ENCODE measurements at places on chromosomes 16 and 17. TPM values are rescaled to one million over a fixed set of nuclear protein-coding genes. Genes with fewer than 3 reads are reported as not detected.

GRCh38 chr16:19882186-19882585, 2.5 kb downstream of the GPRC5B start:
- no peak for DNase-seq

- DNase-seq = peak; percentile 54
Measured at GRCh38 chr17:50153650-50154575, 3.4 kb upstream of the PPP1R9B start.

DNA sequence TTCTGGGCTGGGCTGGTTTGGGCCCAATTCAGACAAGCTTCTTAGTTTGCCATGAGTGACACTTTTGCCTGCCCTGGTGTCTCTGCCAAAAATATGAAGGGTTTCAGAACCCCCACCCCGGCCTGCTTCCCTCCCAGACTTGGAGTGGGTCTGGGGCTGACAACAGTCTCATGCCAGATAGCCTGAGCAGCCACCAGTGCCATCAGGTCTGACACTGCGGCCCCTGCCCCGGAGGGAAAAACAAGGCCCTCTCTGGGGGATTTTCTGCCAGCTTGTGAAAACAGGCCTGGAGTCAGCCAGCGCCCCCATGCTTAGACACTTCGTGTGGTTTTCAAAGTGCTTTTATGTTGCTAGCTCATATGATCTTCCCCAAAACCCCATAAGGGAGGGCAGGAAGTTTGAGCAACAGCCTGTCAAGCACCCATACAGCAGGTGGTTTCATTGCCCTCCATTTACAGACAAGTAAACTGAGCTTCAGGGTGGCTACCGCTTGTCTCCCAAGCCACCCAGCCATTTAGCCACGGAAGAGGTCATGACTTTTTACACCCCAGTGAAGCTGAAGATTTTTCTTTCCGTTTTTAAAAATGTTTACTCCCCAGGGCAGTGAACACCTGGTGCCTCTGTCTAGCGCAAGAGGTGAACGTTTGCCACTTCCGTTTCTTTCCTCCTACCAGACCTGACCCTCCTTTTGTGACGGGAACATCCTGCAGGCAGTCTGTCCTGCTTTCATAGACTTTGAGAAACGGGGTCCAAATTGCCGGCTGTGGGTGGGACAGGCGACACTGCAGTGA, 300.6 kb downstream of the SEC14L1 start:
- no peak for DNase-seq

DNA sequence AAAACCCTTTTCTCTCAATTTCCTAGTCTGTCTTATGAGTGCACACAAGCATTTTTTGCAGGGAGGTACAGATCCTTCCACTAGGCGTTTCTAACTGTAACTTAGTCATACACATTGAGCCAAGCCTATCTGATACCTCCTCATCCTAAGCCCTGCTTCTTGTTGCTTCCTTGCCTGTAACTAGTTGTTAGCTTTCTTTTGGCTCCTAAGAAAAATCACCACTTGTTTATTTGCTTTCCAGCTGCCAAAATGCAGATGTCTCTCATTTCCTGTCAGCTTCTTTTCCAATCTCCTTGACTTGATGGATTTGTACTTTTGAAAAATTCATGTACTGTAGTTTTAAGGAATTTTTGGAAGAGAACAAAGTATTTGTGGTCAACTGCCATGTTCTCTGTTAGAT, 73.7 kb downstream of the TNRC6C start:
- DNase-seq = no peak

DNA sequence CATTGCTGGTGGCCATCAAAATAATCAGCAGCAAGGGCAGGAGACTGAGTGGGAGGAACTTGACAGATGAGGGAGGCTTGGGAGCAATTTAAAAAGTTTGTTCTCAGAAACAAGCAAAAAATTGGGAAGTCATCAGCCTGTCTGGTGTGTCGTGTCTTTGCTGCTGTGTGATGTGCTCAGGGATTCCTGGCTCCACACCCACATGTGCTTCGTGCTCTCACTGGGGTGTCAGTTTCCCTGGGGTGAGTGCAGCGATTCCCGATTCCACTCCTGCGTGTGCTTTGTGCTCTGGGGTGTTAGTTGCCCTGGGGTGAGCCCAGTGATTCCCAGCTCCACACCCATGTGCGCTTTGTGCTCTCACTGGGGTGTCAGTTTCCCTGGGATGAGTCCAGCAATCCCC, 228.1 kb downstream of the SNX29 start:
- DNase-seq = no peak

GRCh38 chr17:59371416-59372100, 40.1 kb downstream of the YPEL2 start:
- DNase-seq = peak; percentile 61

DNA sequence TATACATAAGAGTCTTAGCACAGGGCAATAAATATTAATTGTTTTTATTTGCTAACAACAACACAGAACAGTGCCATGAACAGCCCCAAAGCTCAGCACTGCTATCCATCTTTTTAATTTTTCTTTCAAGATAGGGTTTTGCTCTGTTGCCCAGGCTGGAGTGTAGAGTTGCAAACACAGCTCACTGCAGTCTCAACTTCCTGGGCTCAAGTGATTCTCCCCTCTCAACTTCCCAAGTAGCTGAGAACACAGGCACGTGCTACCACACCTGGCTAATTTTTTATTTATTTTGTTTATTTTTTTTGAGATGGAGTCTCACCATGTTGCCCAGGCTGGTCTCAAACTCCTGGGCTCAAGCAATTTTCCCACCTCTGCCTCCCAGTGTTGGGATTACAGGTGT, 47.6 kb upstream of the AKAP1 start:
- no peak for DNase-seq

DNA sequence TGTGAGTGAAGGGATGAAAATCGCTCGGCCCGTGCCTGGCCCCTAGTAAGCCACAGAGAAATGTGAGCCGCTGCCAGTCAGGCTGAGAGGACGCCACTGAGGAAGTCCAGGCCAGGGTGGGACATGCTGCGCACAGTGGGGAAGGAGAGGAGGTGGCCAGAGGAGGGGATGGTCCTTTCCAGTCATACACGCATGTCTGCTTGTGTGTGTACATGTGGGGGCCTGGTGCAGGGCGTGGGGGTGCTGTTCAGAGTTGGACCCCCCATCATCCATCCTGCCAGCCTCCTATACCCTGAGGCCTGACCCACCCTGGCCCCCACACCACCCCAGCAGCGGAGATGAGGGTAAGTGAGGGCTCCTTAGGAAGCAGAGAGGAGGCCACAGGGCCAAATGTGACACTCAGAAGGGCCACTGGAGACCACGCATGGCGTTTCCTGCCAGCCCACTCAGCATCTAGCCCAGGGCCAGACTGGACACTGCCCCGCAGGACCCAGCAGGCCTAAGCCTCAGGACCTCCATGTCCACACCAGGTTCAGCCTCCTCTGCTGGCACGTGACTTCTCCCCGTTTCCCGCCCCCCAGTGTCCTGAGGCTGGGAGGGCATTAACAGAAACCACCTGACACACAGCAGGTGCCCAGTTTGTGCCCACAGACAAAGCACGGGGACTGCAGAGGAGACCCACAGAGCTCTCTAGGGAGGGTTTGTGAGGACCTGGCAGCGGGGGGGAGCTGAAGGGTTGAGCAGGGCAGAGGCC, 7.0 kb downstream of the DOC2A start:
- no peak for DNase-seq

GRCh38 chr17:53176629-53177028, 646.1 kb upstream of the KIF2B start:
- no peak for DNase-seq

DNA sequence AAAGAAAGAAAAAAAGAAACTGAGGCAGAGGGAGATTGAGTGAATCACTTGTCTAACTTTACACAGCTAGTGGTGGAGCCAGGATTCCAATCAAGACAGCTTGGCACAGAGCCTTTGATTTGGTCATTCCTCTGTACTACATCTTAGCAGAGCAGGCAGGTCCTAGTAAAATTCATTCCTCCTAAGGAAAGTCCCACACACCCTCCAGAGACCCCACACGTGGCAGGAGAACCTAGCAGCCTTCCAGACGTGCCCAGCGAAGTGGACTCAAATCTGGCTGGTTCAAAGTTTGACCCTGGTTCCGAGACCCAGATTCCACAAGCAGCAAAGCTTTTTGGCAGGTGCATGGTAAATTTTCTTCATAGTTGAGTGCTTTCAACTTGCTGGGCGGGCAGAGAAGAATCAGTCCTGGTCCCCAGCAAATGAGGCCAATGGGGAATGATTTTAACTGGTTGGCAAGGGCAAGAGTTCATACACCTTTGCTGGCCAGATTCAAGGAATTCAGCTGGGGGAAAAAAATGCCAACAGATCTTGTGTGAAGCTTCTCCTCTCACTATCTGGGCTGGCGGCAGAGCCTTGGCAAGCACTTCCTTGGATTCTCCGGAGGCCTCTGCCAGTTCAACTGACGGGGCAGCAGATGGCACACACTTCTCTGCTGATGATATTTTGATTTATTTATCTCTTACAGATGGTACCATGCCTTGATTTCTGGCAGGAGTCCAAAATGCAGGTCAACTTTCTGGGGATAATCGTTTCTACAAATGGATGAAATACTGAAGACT, 82.4 kb downstream of the GSG1L start:
- no peak for DNase-seq

DNA sequence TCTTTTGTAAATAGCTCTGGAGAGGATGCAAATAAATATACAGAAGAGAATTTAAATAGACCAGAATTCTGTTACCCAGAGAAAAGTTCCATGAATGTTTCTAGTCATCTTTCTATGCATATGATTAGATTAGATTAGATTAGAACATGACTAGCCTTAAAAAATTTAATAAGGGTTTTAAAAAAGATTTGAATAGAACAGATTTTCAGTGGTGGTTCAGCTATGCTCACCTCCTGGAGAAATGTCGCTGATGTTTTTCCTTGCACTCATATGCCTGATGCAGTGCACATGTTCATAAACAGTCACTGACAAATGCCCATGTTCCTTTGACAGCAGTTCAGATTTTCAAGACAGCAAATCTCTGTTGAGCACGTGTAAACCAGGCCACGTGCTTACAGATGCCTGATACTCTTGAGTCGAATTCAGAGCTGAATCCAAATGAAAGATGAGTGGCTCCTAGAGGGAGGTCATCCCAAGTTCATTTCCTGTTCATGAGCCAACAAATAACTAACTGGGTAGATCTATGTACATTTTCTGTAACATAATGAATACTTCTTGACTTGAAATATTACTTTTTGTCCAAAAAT, 19.9 kb upstream of the RAB11FIP4 start:
- DNase-seq = no peak

DNA sequence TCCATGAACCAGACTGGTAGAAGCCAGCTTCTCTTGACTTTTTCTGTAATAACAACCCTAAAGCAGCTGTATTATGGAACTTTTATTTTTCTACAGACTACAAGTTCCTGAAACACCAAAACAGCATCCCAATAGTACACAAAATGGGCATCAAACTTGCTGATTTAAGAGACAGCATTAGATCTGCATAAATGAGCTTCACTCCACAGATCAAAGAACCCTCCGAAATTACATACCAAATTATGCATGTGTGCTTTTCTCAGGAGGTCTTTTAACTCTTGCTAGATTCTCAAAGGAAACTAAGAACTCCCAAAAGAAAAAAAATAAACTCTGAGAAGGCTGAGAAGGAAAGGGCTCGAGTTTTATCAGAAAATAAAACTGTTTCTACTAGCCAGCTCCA, 12.3 kb downstream of the UBE2G1 start:
- DNase-seq = no peak

DNA sequence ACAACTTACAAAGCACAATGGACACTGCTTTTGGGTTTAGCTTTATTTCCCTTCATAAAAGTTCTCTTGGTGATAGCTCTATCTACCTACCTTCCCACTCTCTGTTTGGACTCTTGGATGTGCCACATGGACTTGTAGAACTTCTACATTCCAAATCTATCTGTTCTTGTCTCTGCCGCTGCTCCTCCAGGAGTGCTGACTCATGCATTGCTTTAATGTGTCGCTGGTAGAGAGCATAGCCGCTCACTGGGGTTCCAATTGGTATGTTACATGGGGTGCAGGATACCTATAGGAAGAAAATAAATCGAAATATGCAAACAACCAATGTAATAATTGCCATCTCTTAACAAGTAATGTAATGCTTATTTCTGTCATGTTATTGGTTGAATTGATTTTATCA, 92.1 kb downstream of the TTC19 start:
- no peak for DNase-seq

GRCh38 chr16:78277321-78278055, 178.0 kb downstream of the WWOX start:
- DNase-seq = no peak

DNA sequence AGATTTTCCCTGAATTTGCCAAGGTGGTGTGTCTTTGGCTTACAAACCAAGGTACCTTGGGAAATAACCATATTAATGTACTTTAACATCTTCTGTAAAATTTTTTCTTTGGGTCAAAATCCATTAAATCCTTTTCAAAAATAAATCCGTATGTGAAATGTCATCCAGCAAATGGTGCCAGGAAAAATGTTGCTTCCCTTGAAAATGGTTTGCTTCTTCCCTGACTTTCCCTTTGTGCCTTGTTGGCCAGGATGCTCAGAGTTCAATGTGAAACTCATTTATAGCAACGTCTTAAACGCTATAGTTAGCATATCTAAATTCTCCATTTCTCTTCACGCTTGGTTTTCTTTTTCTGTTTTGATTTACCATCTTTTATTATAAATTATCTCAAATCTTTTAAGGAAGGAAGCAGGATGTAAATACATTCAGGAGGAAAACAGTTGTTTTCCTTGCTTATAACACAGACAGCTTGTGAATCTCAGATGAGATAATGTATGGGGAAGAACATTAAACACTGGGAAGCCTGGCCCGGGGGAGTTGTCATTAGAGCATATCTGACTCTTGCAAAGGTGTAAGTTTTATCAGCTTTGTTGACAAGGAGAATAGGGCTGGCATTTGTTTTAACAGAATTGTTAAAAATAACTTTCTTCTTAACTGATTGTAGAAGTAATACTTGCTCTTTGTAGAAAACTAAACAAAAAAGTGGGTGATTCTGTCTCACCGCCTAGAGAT, 42.1 kb downstream of the GPRC5B start:
- DNase-seq = no peak

- no peak for DNase-seq
Measured at GRCh38 chr16:8458481-8459046, 131.7 kb downstream of the TMEM114 start.

DNA sequence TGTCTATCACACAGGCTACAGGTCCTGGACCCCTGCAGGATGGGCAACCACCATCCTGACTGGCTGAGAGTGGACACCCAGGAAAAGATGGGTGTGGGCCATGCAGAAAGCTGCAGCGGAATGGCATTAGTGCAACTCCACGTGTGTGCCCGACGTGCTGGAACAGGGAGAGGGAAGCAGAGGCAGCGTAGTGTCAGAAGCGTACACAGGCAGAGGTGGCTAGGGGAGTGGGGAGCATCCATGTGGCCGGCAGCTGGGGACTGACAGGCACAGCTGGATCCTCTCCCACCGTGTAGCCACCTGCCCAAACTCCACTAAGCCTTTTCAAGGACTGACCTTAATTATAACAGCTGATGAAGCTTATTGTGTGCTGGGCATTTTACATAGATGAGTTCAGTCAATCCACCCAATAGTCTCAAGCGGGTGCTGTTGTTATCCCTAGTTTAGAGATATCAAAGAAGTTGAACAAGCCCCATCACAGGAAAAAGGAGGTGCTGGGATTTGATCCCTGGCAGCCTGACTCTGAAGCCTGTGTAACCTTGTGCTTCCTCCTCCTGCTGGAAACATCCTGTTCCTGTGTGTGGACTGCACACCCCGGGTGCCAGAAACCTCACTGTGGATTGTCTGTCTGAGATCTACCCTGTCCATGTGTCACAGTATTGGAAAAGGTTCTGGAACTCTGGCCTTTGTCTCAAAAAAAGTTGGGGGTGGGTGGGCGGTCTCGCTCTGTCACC, 114.0 kb downstream of the PRKCA start:
- DNase-seq = no peak

The SLC6A2 gene
- 1.0 TPM for total RNA-seq

The MMP25 gene
- total RNA-seq = not detected

The TBC1D3 gene
- total RNA-seq = not detected

The SEPTIN12 gene
- total RNA-seq = not detected

The SLC43A2 gene
- 15.6 TPM for total RNA-seq

The CDH8 gene
- total RNA-seq = not detected

The MRPL10 gene
- 34.7 TPM for total RNA-seq

The HBA1 gene
- total RNA-seq = 398 TPM

Data from uterus (tissue), 4 donors.